ENCODE measurements at places on chromosomes 5 and 9.
A peak's percentile ranks its signal among the peaks of the same experiment; 100 is the strongest.

- no peak for DNase-seq
Observed at GRCh38 chr5:173020643-173021042, 35.5 kb upstream of the CREBRF start.

GRCh38 chr9:114898741-114899140 lies 31.6 kb downstream of the TNFSF8 start:
- DNase-seq = peak; percentile 62

GRCh38 chr5:31148959-31149475 lies 44.5 kb upstream of the CDH6 start:
- DNase-seq = no peak

DNA sequence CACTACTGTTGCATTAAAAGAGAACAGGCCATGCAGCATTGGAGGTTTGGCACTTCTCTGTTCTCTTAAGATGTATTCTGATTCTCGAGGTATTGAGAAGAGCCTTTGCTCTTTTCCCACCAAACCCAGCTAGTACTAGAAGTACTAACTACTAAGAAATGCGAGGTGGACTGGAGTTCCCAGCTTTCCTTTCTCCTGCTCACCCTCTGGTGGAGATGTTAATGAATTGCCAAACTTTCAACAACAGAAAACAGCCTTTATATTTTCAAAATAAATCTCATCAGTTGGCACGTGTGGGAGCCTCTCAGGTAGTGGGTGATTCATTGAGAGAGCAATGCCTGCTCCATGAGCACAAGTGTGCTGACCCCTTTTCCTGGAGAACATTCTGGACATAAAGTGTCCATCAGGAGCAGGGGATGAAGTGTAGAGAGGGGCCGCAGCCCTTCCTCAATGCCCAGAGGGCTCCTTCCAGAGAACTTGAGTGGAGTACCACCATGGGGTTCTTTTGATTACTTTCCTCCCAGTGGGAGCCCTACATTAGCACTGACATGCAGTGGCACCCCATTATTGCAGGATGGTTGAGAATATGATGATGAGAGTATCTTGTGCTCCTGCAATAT lies 45.7 kb downstream of the TMEM174 start:
- DNase-seq = no peak

DNA sequence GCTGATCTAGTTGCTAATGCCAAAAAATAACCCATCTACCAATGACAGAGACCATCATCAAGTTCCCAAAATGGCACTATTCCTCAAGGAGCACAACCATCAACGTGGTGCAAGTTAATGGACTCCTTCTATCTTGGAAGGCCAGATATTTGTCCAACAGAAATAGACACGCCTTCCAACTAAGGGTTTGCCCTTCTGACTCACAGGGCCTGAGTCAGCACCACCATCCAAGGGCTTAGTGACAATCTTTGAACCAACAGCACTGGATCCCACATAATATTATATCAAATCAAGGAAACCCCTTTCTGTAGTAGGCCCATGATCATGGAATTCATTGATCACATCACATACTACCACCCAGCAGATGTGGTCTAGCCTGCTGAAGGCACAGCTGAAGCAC lies 84.3 kb downstream of the MED27 start:
- DNase-seq = no peak

DNA sequence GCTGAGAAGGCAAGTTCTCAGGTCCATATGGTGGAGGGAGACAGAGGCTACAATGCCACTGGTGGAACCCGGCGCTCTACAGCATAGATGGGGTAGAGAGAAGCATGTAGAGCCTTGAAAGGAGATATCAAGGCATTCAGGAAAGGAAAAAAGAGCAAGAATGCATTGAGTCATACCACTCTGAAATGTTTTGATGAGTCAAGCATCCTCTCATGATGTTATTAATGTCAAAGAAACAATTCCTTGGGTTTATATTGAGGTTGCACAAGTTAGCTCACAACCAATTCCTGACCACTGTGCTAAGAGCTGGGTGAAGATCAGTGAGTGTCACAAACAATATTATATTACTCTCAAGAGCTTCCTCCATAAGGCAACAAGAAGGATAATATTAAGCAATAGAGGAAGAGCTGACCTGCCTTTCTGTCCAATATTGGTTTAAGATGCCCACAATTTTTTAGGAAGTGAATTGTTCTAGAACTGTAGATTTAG lies 178.0 kb downstream of the RFK start:
- no peak for DNase-seq

DNA sequence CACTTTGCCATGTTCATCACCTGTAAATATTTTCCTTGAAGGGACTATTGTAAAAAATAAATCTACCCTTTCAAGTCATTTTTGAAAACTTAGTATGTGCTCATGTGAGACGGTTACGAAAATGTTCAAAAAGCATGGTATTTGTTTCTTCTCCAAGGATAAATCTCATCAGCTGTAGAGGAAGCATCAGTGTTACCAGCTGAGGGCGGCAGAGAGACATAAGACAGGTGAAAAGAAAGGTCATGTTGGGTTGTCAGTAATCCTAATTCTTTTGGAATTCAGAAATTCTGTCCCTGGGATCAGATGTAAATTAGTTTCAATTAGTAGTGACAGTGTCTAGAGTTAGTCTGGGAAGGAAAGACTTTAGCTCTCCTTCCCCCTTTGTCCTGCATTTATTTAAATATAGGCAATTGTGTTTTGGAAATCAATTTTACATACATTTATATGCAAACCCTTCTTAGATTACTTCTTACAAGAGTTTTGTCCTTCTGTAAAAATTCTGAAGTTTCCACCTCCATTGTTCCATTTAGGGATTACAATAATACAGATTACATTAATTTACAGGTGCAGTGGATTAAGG lies 791.9 kb upstream of the CDH6 start:
- DNase-seq = no peak

DNA sequence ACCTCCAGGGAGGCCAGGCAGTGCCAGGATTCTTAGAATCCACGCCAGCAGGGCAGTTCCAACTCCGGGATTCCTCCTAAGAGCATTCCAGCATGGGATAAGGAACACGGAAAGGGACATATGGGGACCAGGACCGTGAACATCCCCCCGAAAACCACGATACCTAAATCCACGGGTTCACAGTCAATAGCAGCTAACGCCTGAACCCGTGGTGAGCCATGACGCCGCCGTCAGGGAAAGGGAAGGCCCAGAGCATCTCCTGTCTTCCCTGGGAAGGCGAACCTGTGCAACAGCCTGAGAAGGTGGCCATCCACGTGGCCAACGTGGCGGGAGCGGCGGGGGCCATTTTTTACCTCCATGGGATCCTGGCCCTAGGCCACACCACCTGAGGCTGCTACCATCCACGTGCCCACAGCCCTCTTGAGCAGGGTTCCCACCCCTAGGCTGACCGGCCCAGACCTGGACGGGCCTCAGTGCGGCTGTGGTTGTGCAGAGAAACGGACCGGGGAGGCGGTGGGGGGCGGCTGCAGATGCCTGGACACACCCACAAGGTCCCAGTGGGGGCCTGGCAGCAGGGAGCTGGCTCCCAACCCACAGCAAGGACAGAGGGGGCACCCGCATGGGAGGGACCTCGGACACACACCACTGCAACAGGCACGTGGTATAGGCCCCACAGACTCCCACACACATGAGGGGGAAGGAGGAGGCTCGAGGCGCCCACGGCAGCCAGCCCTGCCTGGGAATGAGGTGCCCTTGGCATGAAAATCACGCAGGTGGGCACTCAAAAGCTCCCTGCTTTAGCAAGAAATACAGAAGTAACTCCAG lies 42.8 kb downstream of the SLC12A7 start:
- DNase-seq = no peak

GRCh38 chr5:62948301-62948700 lies 369.7 kb downstream of the LRRC70 start:
- DNase-seq = no peak

DNA sequence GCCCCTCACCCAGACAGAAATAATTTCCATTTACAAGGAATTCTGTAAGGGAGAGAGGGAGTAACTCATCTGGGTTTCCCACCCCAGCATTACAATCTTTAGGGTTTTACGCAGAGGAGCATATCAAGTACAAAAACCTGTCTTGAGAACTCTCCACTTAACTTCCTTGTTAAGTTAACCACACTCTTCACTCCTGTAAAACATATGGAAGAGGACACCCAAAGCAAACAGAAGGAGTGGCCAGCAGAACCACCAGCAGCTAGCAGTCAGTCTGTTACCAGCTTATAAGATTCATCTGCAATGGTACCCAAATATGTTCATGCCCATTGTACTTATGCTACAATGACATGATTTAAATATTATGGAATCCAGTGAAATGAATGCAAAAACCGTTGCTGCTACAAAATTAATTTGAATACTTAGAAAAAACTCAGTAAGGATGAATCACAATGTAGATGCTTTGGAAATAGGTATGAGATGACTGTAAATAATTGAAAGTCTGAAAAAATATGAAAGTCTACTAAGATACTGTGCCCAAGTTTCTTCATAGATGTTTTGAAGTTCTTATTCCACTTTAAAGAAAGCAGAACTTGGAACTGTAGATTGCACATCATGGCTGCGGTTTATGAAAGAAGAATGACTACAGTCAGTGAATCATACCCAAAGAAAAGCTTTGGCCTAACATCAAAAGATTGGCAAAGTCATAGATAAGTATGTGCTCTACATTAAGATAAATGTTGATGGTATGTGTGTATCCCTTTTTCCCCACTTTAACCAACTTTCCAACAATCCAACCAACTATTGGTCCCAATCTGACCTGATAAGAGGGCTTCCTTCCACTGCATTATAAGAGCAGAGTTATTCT lies 233.6 kb downstream of the ACTL7B start:
- no peak for DNase-seq

DNA sequence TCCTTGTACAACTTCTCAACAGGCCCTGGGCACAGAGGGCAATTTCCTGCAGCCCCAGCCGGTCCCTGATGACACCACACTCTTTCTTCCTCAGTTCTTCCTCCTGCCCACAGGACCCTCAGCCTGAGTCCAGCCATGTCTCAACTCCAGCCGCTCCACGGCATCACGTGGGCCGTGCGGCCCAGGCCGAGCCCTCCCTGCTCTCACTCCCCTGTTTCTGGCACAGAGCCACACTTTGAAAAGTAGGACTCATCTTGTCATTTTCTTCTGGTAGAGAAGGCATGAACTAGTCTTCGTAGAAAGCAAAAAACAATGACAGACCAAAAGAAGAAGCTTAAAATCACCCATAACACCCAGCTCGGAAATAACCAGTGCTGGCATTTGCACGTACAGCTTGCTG lies 404.7 kb upstream of the IRX1 start:
- no peak for DNase-seq

DNA sequence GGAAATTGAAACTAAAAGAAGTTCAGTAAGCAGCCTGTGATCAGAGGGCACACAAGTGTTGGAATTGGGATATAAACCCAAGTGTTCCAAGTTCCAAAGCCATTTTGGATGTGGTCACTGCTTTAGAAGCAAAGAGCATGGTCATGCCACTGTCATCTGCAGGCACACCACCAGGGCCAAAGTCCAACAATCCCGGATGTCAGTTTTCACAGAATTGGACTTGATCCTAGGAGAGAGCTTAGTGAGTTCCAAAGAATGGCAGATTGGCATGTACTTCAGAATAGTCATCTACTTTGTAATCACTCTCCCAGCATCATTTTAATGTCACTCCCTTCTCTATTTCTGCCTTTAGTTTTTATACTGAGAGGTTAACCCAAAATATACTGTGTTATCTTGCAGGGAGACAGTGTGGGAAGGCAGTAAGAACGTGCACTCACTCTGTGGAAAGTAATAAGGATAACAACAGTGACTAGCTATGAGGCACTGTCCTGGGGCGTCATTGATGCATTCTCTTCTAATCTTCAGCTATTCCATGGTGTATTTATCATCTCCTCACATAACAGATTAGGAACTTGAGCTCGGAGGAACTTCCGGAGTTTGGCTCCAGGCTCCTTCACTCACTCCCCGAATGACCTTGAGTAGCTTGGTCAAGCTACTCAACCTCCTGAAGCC lies 388.0 kb downstream of the ACTL7B start:
- DNase-seq = no peak

DNA sequence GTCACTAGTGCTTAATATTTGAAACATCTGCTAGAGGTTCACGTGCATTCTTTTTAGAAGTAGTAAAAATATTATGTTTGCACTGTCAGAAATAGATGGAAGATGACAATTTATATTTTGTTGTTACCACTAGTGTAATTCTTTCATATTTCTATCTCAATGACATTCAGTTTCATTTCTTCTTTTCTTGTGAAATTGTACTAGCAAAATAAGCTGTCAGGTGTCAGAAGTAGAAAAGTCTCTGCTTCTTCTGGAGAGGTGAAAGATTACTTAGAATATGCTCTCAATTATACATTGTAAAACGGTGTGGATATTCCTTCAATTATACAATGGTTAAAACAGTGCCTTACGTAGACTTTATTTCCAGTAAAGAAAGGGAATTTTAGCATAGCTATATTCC lies 395.4 kb downstream of the CSNK1G3 start:
- no peak for DNase-seq

All from stimulated activated CD8-positive, alpha-beta memory T cell treated with anti-CD3 and anti-CD28 coated beads, Interleukin-12 subunit alpha, Interleukin-12 subunit beta, amount 100 ng/mL, for 1 hour (primary cell).